ENCODE measurements at places on chromosomes 1 and 21.
A peak's percentile ranks its signal among the peaks of the same experiment; 100 is the strongest.

DNA sequence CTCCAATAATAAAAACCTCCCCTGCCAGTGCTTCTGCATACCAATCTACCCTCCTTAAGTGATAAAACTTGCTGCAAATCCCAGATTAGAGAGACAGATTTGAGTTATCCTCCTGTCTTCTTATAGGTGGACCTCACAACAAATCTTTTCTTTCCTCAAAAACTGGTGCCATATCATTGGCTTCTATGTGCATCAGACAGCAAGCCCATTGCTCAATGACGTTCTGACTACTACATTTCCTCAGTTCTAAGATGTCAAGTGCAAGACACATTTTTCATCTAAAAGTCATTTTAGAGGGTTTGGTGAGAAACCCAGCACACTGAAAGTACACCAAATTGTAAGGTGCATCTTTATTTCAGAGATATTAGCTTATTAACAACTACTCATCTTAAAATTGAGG, 107.8 kb upstream of the VAV3 start:
- no peak for DNase-seq

- DNase-seq = no peak
These were observed 81.7 kb upstream of the BEND5 start for GRCh38 chr1:48858200-48858920.

- DNase-seq = no peak
These were observed 28.2 kb upstream of the PIGV start for GRCh38 chr1:26759531-26759930.

DNA sequence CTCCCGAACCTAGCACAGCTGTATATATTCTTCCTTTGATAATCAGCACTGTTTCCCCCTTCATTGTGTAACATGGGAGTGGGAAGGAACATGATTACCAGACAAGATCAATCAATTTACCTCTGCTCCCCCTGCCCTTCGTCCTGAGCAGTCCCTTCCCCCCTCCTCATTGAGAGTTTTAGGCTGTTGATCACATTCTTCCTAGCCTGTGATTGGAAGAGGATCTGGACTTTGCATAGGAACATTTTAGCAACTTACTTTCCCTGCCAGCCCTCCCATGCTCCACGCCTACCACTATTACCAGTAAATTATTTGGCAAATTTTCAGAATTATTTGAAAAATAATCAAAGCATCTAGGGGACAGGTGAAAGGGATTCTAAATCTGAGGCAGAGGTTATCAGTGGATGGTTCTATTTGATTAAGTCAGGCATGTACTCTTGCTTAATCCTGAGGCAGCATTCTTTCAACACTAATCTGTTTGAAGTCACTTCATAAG, 62.7 kb upstream of the ABCD3 start:
- DNase-seq = no peak

DNA sequence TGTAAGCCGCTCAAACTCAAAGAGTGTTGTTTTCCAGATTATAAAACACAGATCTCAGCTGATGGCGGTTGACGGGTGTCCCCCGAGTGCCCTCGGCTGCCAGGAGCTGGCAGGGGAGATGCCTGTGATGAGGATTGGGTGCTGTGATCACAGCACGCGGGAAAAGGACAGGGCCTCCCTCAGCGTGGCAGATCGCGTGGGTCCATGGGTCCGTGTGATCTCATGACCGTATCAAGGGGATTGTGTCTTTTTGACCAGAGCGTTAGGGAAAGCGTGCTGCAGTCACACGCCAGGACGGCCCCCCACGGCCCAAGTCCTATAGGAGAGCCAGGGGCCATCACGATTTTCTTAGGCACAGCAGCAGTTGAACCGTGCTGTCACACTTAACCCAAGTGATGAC, 51.9 kb downstream of the PDE9A start:
- no peak for DNase-seq

GRCh38 chr21:34661848-34662247, 6.9 kb upstream of the CLIC6 start:
- no peak for DNase-seq

DNA sequence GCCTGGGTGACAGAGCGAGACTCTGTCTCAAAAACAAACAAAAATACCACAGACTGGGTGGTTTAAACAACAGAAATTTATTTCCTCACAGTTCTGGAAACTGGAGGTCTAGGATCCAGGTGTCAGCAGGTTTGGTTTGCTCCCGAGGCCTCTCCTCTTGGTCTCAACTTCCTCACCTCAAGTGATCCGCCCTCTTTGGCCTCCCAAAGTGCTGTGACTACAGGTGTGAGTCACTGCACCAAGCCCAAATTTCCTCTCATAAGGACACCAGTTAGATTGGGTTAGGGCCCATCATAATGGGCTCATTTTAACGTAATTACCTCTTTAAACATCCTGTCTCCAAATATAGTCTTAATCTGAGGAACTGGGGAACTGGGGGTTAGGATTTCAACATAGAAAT, 35.5 kb downstream of the MFSD2A start:
- DNase-seq = no peak

DNA sequence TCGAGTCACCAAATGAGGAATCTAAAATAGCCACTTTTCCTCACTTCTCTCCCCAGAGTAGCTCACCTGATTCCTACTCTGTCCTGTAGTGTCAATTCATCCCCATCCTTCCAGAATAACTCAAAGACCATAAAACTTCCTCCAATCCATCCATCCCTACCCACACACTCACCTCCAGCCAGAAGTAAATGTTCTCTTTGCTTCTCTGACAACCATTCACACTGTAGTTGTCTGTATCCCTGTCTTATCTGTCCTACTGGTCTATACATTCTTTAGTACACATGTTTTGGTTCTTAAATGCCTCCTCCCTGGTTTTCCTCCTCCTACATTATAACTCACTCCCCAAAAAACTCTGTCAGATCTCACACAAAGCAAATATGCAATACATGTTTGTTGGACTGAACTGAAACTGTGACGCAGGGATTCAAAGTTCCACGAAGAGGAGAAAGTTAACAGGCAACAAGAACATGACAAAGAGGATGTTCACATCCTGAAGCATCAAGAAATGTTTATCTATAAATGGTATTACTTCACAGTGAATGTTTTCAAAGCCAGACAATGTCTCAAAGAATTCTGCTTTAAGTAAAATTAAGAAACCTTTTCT, 11.0 kb downstream of the TP53BP2 start:
- DNase-seq = no peak

DNA sequence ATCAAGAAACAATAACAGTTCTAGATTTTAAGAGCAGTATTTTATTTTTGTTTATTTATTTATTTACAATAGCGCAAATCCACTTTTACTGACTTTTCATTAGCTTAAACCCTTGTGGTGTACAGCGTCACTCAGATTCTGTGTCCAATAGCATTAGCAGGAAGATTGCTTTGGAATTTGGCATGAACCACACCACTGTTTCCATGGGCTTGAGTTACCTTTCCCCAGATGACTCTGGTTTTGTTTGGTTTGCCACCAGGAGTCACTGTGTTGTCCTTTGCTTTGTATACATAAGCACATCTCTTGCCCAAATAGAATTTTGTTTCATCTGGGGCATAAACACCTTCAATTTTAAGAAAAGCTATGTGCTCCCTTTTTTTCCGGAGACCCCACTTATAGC, 25.9 kb upstream of the SNRPE start:
- no peak for DNase-seq

GRCh38 chr1:155004352-155005075, 1.9 kb downstream of the ZBTB7B start:
- DNase-seq = no peak

- no peak for DNase-seq
These were observed 89.5 kb downstream of the XCL2 start for GRCh38 chr1:168454211-168454815.

- DNase-seq = no peak
These were observed 304.9 kb upstream of the USP24 start for GRCh38 chr1:55519937-55520683.

DNA sequence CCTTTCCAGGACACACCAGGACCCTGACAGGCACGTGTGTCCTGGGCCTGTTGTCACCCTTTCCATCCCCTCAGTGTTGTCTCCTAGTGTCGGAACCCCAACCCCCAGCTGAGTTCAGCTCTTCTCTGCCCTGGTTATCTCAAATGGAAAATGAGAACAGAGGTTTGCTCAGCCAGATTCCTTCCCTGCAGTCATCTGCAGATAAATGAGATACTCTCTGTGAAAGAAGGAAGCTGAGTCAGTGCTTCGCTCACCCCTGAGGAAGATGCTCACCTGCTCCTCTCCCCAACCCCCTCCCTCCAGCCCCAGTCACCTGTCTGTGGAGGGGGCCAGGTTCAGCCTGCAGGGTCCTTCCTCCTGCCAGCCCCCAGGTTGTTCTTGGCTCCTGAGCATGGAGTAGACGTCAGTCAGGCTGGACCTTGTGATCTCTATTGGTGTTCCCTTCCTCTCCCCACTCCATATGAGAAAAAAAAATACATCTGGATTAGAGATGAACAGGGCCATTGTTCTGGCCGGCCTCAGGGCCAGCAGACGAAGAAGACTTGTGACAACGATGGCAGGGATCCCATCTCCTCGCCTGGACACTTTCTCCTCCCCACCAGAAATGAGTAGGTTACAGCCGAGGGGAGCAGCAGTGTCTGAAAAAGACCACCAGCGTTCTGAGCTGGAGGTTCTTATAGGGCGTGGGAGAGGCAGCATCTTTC, 20.9 kb downstream of the PHGDH start:
- no peak for DNase-seq

GRCh38 chr21:46160657-46160906, 5.2 kb upstream of the FTCD start:
- no peak for DNase-seq

DNA sequence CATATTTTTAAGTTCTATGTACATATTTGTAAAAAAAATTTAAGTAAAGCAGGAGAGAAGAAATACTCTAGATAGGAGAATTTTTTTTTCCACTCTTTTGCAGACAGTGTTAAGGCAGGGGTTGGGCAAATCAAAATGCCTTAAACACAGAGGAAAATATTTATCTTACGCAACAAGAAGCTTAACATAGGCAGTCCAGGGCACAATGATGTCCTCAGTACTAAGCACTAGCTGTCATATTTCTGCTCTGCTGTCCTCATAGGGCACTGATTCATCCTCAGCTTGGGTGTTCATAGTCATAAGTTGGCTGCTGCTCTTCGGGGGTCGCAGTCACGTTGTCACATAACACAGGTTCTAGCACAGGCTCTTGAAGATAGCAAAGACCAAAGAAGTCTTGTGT, 247.4 kb downstream of the PTBP2 start:
- DNase-seq = no peak

- DNase-seq = no peak
These were observed 6.8 kb upstream of the PUM1 start for GRCh38 chr1:31072304-31072746.

DNA sequence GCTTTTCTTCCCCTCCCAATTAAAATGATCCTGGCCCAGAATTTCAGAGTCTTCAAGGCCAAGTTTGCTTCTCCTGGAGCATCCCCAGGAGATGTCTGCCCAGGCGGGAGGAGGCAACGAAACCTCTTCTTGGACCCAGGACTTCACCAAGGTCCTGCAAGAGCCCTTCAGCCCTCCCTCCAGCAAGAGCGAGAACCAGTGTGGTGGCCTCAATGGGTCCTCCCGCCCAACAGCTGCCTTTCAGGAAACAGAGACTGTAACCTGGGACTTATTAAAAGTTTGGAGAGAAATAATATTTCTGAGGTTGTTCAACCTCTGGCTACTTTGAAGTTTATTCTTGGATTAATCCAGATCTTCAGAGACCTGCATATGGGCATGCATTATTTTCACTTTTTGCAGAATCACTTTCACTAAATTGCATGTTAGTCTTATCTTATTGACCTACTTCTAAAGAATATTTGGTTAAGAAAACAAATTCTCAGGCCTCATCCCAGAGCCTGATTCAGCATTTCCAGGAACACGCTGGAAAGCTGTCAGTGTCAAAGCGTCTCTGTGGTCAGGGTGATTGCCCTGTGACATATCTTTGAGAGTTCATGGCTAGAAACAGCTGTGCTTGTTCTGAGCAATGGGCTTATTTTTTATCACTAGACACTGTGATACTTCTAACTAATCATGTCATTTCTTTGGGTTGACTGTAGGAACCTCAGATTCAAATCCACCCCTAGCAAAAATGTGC, 66.0 kb upstream of the CLDN14 start:
- DNase-seq = no peak

- no peak for DNase-seq
These were observed 95.6 kb downstream of the ZNF281 start for GRCh38 chr1:200314085-200314750.

DNA sequence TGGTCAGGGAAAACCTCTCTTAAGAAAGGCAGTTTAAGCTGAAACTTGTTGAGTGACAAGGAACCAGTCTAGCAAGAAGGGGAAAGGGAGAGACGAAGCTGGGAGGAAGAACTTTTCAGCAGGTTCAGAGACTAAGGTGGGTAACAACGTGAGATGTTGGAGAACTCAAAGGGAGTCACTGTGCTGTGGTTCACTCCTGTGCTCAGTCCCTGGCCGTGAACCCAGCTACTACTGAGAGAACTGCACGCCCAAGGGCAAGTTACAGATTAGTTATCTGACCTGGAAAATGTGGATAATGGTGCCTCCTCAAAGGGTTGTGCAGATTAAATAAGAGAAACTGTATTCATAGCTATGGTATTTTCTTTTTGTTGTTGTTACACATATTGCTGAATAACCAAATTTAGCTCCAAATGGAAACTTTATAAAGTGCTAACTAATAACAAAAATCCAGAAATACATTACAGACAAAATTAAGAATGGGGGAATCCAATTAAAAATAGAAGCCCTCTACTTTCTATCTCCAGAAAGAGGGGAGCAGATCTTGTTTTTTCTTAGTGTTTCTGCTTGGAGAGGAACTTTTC, 2.9 kb downstream of the ZBTB40 start:
- no peak for DNase-seq

GRCh38 chr1:186206048-186206570, 168.9 kb downstream of the TPR start:
- DNase-seq = no peak

DNA sequence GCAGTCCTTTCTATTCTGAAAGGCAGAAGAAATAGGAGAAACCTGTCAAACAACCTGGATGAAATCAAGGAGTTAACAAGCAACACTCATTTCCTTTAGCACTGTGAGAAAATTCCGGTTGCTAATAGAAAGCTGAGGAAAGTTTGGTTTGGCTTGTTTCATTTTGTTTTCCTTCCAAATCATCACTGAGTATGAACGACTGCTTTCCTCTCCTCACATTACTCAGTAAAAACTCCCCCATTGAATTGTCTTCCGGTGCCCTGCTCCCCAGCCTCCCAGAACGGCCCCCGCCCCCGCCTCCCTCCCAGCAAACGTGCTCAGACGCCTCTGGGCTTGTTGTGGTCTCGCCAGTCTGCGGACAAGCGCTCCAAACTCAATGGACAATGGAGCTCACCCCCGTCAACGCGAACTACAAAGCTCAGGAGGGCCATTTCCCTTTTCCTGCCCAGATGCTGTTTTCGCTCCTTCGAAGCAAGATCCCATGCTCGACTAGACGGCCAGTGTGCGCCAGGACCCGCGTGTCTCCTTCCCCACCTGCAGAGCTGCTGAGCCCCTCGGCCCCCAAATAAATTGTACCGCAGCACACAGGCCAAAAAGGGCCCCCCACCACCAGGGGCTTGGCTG, 747 bp downstream of the STX6 start:
- peak; percentile 84 for DNase-seq
